Stimulated activated naive CD4-positive, alpha-beta T cell treated with Interleukin-2 at 50 U/mL for 16 hours (primary cell): ENCODE measurements at places on chromosomes 4 and X.

DNA sequence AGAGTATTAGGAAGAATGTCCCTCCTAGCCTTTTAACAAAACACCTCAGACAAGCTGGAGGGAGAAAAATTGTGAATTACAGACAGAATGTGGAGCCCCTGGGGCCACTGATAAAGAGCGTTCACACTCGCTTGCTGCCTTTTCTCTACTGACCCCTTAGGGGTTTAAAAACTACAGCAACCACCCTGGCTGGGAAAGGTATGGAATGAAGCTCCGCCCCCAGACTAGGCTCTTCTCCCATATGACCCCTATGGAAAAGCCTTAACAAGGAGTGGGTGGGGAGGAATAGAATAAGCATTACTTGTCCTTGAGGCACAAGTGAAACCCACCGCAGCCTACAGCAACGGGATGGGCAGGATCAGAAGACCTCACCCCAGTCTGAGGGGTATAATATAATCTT, 26.3 kb downstream of the ANKRD50 start:
- DNase-seq: no peak

DNA sequence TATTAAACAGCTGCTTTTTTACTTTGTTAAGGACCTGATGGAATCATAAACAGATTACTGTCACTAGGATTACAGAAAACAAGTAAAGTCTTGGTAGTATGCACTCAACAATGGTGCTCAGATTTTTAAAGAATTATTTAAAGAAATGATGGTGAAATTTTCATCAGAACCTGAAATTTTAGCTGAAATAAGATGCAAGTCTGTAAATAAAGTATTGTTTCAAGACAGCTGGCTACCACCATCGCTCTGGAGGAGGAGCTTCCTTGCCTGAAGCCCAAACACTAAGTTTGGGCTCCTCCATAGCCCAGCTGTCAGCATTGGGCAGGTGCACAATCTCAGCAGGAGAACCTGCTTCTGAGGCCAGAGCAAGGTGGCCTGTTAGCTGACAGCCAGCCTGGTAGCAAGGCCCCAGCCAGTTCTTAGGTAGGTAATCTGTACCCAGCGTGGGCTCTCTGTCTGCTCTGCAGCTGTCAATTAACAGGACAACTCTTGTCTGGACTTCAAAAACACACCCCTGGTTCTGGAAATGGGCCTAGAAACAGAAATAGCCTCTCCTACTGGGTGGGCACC, 4.6 kb downstream of the GAB1 start:
- no peak for DNase-seq

GRCh38 chr4:54843946-54844345, 186.2 kb downstream of the KIT start:
- DNase-seq: no peak

- no peak for DNase-seq
Measured at GRCh38 chrX:6729626-6730025, 194.7 kb upstream of the VCX3A start.

- DNase-seq: no peak
Measured at GRCh38 chr4:106522839-106523238, 154.3 kb upstream of the GIMD1 start.

DNA sequence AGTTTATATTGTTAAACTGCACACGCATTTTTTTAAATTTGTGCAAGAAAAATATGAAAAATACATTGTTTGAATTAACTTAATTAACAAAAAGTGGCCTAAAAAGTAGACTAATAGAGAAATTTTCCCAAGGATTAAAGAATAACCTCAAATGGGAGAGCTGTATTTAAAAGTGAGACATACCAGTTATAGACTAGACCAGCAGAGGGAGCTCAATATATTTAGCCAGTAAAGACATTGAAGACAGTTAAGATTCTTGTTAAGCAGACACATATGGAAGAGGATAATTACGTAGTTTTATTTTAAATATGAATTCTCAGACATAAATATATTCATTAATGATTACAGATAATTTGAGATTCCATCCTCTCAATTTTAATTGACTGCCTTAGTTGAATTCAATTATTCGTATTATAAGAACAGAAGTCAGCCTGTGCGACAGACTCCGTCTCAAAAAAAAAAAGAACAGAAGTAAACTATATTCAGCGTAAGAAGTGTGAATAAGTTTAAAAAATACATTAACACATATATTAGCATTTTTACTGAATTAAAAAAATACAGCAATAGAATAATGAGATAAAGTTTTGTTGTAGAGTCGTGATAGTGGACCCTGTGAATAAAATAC, 64.8 kb downstream of the GLRA3 start:
- DNase-seq: no peak

DNA sequence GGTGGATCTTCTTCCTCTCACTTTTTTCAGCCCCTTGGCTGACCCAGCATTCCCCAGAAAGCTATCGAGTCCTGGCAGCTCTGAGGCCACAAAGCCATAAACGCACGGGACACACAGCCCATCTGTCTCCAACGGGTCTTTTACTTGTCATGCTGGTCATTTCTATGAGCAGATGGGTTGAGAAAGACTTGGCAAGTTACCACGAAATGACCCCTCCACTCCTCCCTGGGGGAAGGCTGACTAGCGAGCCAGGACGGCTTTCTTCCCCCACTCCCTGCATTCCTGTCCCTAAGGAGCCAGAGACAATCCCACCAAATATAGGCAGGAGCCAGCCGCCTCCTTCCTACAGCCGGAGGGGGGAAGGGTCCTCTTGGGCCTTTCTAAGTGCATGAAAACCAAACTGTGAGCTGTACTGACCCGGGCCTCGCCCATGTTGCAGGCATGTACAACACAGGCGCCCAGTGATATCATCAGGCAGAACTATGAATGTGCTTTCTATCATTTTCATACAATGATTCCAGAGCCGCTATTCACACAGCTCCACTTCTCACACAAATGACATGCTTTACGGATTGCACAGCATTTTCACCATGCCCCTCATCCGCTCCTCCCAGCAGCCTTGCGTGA, 28.6 kb downstream of the AFAP1 start:
- DNase-seq: no peak

- no peak for DNase-seq
Measured at GRCh38 chr4:3679071-3679825, 86.9 kb upstream of the ADRA2C start.

- DNase-seq: no peak
Measured at GRCh38 chr4:139978692-139979091, 175.3 kb downstream of the MAML3 start.

DNA sequence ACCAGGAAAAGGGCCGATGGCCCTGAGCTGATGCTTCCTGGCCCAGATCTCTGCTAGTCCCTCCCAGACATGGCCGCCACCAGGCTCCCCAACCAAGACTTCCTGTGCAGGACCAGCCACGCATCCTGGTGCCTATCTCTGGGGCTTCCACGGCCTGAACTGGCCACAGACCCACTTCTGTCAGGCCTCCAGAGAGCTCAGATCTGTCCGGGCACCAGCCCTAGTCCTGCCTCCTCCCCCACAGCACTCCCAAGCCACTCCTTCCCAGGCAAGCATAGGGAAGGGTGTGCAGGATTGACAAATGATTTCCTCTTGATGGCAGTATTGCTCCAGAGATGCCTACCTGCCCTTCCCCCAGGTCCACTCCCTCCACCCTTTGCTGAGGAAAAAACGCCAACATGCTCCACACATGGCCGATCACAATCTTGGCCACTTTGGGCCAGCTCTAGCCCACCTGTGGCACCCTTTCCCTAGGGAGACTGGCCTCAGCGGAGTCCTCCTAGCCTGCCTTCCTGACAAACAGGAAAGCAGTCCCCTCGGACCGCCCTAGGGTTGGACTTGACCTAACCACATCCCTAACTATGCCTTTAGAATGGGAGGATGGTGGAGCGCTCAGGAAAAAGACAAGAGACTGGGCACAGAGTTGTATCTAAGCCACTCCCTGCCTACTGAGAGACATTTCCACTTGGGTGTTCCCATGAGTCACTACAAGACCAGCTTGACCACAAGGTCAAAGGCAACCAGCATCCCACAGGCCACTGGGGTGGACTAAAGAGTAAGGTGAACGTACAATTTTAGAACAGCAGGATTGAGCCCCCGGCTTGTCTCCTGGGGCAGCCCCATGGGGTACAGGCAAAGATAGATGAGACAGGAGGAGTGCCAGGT, 277.5 kb upstream of the AGTR2 start:
- no peak for DNase-seq

DNA sequence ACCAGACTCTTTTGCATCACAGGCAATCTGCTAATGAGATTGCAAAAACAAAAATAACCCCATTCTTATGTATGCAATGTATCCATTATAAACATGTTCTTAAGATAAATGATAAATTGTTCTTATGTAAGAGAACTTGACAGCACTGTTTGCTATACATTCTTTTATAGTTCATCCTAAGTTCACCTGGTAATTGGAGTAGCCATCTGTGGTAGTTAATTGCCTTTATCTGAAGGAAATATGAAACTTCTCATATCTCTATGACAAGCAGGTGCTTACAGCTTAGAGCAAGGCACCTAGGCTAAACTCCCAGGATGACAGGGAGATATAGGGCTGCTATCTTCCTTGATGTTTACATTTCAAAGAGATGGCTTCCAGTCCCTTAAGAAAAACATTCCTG, 21.3 kb upstream of the CLCN5 start:
- no peak for DNase-seq

GRCh38 chr4:128358231-128358912, 70.8 kb upstream of the PGRMC2 start:
- no peak for DNase-seq

GRCh38 chrX:118468122-118468521, 27.5 kb upstream of the DOCK11 start:
- DNase-seq: no peak

DNA sequence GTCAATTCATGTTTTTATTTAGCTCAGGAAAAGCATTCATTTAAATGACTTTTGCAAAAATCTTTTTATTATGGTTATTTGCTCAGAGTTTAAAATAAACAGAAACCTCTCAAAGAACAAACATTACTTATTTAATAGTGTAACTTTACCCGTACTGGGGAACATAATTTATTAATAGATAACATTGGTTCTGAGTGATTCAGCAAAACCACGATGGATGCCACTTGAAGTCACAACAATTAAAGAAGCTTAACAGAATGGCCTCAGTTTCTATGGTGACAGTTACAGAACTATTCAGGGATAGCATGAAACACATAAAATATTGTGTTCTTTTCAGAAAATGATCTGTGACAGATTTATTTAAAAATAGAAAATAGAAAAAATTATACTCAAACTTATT, 368.7 kb downstream of the CCSER1 start:
- no peak for DNase-seq

DNA sequence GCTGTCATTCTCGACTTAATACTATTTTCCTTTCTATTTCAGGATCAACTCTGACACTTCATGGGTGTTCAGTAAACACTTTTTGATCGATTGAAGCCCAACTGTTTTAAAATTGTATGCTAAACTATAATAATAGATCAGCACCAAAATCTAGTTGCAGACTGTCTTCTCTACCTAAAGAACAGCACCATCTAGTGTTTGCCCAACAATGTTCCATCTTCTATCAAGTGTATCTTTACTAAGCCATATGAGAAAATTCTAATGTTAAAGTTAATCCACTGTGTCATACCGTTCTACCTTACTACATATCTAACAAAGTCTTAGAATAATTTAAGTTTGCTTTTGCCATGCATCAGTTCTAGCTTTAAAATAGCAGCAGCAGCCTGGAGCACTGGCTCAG, 113.0 kb upstream of the PRDX4 start:
- no peak for DNase-seq

- no peak for DNase-seq
Measured at GRCh38 chr4:166657261-166657660, 577.0 kb downstream of the SPOCK3 start.

DNA sequence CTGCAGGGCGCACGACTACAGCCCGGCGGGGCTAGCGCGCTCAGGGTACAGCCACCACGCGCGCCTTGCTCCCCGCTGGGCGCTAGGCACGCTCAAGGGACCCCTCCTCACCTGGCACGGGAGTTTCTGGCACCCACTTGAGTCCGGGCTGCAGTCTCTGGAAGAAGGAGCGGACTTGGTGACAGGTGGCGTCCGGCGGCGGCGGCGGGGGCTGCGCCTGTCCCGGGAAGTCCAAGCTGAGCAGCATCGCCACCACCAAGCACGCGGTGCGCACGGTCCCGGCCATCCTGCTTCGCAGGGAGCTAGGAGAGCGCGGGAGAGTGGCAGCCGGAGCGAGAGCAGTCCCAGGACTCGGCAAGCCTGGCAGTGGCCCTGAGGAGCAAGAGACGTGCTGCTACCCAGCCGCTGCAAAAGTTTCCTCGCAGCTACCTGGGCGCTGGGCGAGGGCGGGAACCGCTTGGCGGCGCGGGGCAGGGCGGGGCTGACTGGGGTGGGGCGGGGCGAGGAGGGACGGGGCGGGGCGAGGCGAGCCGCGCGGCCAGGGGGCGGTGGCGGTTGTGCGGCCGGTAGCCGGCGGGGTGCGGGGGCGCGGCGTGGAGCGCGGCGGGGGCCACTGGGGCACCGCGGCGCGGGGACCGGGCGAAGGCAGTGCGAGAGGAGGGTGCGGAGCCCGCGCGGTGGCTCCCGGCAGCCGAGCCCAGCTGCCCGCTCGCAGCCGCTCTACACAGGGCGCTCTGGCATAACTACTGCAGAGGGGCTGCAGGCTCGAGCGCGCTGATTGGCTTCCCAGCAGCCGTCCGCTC, at the start of gene GPC3:
TSS of gene GPC3 (minus strand) at position 431 of the 803 bp plus-strand sequence.
- peak; percentile 5 for DNase-seq

DNA sequence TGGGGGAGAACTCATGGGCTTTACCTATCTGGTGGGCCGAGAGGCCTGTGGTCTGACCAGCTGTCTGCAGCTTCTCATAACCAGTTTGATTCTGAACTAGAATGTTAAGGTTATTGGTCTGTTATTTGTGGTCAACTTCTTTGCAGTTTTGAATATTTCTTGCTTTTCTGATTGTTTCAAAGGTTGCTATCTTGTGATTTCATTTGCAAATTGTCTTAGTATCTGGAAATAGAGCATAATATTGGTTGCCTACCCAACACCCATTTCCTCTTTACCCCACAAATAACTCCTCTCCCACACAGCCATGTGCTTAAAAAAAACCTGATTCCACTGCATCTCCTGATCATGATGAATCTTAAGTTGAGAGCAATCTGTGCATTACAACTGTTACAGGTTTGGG, 39.1 kb upstream of the BMP2K start:
- no peak for DNase-seq

DNA sequence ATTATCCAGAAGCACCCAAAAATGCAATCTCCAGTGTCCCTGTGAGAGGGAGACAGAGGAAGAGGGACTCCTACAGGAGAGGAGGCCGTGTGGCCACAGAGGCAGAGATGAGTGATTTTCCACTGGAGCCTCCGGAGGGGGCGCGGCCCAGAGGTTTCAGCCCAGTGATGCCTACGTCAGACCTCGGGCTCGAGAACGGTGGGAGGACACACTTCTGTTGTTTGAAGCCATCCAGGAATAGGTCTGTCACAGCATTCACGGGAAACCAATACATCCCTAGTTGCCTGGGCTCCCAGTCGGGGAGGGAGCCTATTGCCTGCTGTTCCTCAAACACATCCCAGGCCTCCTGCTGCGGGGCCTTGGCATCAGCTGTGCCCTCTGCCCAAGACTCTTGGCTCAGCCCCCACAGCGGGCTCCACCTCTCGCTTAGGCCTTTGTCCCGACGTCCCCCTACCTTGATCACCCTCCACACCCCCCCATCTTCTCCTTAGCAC, 39.2 kb upstream of the HMX1 start:
- no peak for DNase-seq
